ENCODE measurements at places on chromosomes 6 and 20.
A peak's percentile ranks its signal among the peaks of the same experiment; 100 is the strongest.

- DNase-seq, result no peak
Observed at GRCh38 chr6:144123421-144123820, 26.9 kb upstream of the STX11 start.

GRCh38 chr6:169246445-169246844 is 7.2 kb downstream of the THBS2 start:
- DNase-seq, result no peak

GRCh38 chr6:161745594-161746141 is 471.8 kb upstream of the AGPAT4 start:
- no peak for DNase-seq

DNA sequence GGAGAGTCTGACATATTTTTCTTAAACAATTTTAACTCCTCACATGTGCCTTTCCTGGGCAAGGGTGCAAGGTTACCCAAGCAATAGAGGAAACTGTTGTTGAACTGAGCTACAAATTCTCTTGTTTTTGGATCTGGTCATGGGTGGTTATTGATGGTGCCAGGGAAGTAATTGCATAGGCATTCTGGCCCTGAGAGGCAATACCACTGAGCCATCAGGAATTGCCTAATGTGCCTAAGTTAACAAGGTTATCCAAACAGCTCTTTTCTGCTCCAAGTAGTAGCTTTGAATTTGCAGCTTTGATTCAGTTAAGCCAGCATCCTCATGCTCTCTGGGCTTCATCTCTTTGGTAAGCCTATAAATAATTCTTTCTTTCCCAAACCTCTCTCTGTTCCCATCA is 266.0 kb upstream of the BTBD3 start:
- no peak for DNase-seq

DNA sequence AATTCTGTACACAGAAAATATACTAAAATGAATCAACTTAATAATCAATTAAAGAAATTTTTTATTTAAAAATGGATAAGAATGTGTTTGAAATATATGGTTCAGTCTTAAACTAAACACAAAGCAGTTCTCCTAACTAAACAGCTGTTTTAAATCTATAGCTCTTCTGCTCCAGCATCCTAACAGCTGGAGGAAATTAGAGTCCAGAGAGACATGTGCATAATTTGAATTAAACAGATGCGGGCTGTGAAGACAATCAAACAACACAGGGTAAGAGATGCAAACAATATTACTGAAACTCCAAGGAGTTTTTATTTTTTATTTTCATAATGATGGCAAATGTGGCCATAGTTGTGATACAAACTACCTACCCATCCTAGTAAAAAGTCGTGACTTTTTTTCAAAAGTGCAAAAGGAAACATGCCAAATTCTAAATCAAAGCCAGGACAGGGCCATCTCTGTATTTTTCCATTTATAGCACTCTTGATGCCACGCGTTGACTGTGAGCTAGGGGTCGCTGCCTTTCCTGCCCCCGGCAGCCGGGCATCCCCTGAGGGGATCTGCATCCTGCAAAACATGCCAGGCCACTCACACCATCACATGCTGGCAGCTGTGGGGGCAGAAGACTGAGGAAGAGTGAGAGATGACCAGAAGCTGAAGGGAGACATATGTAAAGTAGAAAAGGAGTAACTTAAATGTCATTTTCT is 310.6 kb downstream of the PRKN start:
- DNase-seq, result peak; percentile 20

- no peak for DNase-seq
Observed at GRCh38 chr6:1091900-1092299, 220.0 kb upstream of the FOXQ1 start.

Measured in glutamatergic neuron (in vitro differentiated cells).